Right kidney (tissue), 9 donors: ENCODE measurements at places on chromosomes 16 and 17.

- DNase-seq = no peak
Measured at GRCh38 chr17:57852955-57853328, 3.1 kb upstream of the MRPS23 start.

GRCh38 chr17:58693208-58693607 is 806 bp downstream of the RAD51C start:
- no peak for DNase-seq

- DNase-seq = no peak
Measured at GRCh38 chr17:65430209-65430833, 131.1 kb downstream of the AXIN2 start.

- no peak for DNase-seq
Measured at GRCh38 chr16:88549671-88550245, 20.4 kb upstream of the ZC3H18 start.

DNA sequence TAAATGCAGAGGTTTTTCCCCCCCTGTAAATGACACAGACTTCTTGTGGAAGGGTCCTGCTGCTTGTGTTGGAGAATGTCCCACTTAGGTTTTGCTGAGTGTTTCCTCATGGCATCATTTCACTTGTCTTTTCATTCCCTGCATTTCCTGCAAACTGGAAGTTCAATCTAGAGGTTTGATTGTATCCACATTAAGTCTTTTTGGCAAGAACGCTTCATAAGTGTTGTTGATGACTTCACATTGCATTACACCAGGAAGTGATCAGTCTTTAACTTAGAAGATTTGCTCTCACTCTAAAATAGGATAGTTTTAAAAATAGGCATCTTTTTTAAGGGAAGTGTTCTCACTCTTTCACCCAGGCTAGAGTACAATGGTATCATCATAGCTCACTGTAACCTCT is 67.2 kb downstream of the RPTOR start:
- no peak for DNase-seq

DNA sequence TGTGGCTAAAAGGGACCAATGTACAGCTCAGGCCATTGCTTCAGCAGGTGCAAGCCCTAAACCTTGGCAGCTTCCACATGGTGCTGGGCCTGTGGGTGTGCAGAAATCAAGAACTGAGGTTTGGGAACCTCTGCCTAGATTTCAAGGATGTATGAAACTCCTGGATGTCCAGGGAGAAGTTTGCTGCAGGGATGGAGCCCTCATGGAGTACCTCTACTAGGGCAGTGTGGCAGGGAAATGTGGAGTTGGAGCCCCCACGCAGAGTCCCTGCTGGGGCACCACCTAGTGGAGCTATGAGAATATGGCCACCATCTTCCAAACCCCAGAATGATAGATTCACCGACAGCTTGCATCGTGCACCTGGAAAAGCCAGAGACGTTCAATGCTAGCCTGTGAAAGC is 13.0 kb downstream of the EFCAB5 start:
- no peak for DNase-seq

DNA sequence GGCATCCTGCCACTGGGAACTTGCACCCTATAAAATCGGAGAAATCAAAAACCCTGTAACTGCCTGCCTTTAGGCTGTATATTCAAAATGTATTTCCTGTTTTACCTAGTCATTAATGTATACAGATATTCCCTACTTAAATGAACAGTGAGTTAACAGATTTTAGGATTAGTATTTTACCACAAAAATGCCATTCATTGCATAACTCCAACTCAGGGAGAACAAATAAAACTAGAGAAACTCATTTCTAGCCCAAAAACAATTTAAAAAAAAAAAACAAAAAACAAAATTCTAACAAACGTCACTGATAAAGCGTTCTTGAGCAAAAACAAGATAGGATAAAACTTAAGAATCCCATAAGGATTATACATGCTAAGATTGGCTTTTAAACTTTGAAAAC is 3.7 kb upstream of the DHX33 start:
- no peak for DNase-seq

DNA sequence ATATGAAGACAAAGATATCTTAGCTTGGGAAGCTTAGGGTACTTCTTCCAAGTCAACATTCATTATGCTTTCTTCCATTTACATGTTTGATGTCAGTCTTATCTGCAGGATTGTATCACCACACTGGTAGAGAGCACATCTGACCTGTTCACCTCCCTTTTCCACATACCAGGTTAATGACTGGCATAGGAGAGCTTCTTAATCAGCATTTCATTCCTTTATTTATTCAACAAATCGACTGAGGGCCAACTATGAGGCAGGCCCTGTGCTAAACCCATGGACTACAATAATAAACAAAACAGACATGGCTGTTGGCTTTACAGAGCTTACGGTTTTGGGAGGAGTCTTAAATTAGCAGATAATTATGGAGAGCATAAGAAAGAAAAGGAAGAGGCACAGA is 378.1 kb upstream of the CDH11 start:
- no peak for DNase-seq

GRCh38 chr16:88763502-88764053 is 21.4 kb downstream of the PIEZO1 start:
- no peak for DNase-seq

GRCh38 chr17:58272367-58273280 is 8.1 kb downstream of the MPO start:
- DNase-seq = no peak

GRCh38 chr17:29557739-29558116 is 9.1 kb downstream of the ABHD15 start:
- no peak for DNase-seq

- no peak for DNase-seq
Measured at GRCh38 chr16:89113661-89114060, 20.0 kb downstream of the ACSF3 start.

DNA sequence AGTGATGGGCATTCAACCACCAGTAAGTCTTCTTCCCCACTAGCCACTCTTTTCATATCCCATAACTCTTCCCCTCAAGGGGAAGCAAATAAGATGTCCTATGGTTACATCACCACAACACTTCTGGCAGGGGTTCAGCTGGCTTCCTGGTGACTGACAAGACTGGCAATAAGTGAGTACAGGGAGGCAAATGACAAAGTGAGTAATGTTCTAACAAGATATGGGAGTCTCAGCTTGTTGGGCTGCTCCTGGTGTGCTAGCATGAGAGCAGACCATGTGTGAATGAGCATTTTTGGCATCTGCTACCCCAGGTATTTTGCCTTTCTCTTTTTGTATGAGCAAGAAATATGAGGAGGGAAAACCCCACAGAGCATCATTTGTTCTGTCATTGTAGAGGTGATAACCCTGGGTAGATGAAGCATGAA is 9.9 kb downstream of the TMIGD1 start:
- no peak for DNase-seq

DNA sequence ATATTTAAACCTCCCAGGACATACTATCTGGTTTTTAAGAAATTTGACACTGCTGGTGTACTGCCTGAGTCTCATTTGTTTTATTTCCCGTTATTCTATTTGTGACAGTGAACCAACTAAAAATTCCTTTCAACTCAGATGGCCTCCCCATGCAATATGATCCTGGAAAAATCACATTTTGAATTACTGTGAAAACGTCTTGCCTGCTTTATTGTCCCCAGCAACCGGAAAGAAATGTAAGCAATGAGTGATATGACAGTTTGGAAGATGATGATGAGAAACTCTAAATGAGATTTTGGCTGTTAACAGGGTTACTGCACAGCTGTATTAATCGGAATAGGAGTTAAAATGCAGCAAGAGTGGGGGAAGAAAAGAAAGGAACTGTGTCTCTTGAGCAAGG is 590.7 kb upstream of the CDH5 start:
- no peak for DNase-seq

DNA sequence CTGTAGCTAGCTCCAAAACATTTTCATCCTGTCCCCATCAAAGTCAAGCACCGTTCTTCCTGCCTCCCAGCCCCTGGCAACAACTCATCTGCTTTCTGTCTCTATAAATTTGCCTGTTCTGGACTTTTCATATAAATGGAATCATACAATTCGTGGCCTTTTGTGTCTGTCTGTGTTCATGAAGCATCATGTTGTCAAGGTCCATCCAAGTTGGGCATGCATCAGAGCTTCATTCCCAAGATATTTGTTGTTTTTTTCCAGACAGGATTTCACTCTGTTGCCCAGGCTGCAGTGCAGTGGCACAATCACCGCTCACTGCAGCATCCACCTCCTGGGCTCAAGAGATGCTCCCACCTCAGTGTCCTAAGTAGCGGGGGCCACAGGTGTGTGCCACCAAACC is 5.9 kb downstream of the SLC5A10 start:
- DNase-seq = no peak

GRCh38 chr17:77890771-77891170 is 67.7 kb upstream of the TNRC6C start:
- no peak for DNase-seq

GRCh38 chr17:75067856-75068255 is 19.9 kb upstream of the SLC16A5 start:
- DNase-seq = no peak

DNA sequence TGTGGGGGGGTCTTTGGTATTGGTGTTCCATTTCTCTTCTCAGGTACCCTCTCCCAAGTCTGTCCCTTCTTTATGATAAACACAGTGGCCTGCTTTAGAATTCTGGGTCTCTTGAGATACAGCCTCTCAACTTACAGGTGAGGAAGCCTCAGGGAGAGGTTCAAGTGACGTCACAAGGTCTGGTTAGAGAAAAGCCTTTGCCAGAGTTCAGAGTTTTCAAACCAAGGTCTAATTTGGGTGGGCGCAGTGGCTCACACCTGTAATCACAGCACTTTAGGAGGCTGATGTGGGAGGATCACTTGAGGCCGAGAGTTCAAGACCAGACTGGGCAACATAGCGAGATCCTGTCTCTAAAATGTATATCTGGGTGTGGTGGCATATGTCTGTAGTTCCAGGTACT is 2.1 kb downstream of the IRF8 start:
- DNase-seq = no peak

GRCh38 chr17:77098884-77099545 is 41.8 kb upstream of the SEC14L1 start:
- no peak for DNase-seq

GRCh38 chr16:35575432-35575821 is 2116.0 kb downstream of the TP53TG3F start:
- no peak for DNase-seq

DNA sequence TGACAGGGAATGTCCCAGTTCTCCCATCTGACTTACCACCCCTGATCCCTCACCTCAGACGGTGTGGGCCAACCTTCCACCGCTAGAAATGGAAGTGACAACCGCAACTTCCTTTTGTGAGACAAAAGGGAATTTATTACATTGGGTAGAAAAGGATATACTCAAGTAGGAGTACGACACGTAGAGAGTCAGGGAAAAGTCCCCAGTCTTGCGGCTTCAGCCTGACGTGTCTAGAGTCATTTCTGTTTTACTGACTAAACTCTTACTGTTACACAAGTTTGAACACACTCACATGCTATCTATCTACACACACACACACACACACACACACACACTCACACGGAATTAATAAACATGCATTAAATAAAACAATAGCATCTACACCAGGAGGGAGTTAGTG is 178.9 kb downstream of the COPRS start:
- no peak for DNase-seq

- DNase-seq = no peak
Measured at GRCh38 chr16:54585998-54586340, 299.4 kb upstream of the IRX3 start.

DNA sequence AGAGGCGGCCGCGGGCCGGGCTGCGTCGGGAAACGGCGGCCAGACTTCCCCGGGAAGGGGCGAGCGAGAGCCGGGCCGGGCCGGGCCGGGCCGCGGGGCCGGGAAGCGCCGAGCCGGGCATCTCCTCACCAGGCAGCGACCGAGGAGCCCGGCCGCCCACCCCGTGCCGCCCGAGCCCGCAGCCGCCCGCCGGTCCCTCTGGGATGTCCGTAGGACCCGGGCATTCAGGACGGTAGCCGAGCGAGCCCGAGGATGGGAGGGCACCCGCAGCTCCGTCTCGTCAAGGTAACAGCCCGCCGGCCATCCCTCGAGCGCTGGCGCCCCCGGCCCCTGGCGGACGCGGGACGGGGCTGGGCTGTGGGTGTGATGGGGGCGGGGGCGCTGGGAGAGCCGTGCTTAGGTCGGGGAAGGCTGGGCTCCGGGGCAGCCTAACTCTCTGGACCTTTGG is at the start of gene CRHR1:
Gene CRHR1, plus strand, starts transcription at position 28 of the 448 bp plus-strand sequence. Its CDS starts 225 bp downstream, at position 253.
- DNase-seq = peak; percentile 48

GRCh38 chr16:72978212-72978611 is 69.7 kb downstream of the ZFHX3 start:
- DNase-seq = no peak

DNA sequence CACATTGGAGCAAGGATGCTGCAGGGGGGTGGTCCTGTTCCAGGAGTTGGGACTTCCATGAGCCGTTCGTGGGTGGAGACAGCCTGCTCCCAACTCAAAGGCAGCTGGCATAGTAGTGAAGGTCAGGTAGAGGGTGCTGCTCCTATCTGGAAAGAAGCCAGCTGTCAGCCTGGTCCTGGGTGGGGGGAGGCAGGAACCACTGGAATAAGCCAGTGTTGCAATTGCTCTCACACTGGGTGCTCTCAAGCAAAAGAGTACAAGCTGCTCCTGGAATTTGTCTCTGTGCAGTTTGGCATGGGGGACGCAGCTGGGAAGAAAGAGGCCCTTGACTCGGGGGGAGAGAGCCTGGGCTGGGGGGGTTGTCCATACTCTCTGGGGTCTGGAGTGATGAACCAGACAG is 8.7 kb downstream of the CACNG5 start:
- no peak for DNase-seq

DNA sequence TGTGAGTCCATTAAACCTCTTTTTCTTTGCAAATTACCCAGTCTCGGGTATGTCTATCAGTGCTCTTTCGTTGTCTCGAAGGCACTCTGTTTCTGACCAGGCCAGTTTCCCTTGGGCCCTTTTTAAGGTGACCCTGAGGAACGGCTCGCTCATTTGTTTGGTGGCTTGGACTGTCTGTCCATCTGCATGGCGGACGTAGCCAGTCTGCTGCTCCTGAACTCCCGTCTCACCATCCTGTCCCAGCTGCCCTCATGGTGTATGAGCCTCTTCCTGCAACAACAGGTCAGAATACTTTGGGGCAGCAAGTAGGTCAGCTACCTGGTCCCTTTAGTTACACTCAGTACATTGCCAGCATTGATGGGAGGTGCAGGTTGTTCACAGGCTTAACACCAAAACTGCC is 19.0 kb downstream of the DRC7 start:
- DNase-seq = no peak
